Fibroblast of skin of right quadriceps (primary cell): ENCODE measurements at places on chromosomes 4 and X.

- DNase-seq = no peak
Measured at GRCh38 chr4:37422102-37422501, 177.6 kb downstream of the NWD2 start.

GRCh38 chrX:154734061-154734781 lies 16.7 kb downstream of the GAB3 start:
- DNase-seq = no peak

DNA sequence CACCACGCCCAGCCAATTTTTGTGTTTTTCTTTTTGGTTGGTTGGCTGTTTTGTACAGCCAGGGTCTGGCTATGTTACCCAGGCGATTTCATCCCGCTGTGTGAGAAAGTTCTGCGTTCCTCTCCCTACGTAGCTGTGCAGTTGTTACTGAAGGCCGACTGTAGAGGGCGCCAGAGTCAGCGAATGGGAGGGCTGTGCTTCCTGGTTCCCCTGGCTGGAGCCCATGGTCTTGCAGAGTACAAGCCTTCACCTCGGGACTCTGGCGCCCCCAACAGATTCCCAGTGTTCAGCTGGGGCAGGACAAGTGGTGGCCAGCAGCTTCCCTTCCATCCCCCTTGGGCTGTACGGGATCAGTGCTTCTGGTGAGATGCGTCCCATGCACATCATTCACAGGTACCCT lies 5.6 kb upstream of the CT45A1 start:
- DNase-seq = no peak

GRCh38 chr4:15545371-15545770 lies 75.7 kb downstream of the CC2D2A start:
- DNase-seq = no peak

- no peak for DNase-seq
Measured at GRCh38 chr4:116953947-116954346, 131.4 kb downstream of the TRAM1L1 start.
